ENCODE measurements at places on chromosomes 6 and 20.

DNA sequence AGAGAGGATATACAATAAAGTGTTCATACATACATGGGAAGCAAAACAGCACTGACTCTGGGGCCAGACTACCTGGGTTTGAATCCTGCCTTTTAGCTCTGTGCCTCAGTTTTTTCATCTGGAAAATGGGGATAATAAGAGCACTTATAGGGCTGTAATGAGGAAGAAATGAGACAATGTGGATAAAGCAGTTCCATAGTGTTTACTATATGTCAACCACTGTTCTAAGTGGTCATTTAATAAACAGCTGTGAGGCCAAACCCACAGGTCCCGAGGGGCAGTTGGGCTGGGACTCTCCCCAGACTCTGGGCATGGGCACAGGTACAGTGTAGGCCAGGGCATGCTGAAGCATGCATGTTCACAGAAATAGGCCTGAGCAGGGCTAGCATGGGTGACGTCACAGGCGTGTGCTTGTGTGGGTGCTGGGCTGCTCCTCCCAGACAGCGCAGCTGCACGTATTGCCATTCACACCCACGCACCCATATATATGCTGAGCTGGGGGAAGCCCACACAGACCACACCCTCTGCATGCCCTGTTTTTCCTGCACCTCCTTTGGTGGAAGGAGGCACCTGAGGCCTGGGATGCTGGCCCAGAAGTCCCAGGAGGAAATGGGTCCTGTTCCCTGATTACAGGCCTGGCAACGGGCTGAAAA lies 3.5 kb upstream of the PLCG1 start:
- peak; percentile 81 for DNase-seq

GRCh38 chr20:33076662-33077372 lies 2.6 kb upstream of the BPIFB4 start:
- no peak for DNase-seq

- no peak for DNase-seq
Measured at GRCh38 chr6:166815629-166816028, 140.7 kb downstream of the RNASET2 start.

- DNase-seq: no peak
Measured at GRCh38 chr6:9404351-9405146, 969.2 kb upstream of the SLC35B3 start.

GRCh38 chr6:27156874-27157458 lies 90.5 kb upstream of the PRSS16 start:
- DNase-seq: no peak

DNA sequence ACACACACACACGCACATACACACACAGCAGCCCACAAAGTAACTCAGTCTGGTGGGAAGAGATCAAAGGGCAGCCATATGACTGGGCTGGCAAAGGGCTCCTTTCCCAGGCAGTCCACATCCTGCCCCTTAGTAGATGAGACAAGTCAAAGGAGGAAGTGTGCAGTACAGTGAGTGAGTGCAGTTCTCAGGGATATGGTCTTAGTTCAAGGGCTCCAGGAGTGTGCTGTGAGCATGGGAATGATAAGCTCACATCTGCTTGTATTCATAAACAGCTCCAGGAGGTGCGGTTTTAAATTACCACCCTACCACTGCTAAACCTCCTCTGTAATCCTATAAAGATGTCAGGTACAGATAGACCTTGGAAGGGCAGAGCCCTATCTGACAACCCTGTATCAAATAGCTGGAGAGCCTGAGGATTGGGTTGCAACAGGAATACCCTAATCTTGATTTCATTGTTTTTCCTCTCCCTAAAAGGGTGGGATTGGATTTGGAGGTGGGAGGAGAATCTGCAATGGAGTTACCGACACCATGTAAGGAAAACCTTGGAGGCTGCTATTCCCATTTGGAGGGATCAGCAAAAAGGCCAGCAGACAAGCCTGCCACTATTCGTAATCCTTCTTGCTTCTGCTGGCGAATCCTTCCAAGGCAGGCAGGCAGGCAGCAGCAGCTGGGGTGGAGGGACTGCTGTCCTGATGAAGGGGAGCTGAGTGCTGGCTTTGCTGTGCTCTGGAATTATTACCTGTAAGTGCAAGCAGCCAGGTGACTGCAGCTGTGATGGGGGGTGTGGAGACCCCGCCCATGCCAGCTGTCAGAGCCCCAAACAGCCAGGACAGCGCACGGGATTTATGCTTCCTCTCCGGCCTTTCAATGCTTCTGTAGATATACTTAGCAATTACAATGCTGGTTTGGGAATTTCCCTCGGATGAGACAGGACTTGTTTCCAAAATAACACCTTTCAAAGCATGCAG lies 342.7 kb downstream of the PRL start:
- no peak for DNase-seq

DNA sequence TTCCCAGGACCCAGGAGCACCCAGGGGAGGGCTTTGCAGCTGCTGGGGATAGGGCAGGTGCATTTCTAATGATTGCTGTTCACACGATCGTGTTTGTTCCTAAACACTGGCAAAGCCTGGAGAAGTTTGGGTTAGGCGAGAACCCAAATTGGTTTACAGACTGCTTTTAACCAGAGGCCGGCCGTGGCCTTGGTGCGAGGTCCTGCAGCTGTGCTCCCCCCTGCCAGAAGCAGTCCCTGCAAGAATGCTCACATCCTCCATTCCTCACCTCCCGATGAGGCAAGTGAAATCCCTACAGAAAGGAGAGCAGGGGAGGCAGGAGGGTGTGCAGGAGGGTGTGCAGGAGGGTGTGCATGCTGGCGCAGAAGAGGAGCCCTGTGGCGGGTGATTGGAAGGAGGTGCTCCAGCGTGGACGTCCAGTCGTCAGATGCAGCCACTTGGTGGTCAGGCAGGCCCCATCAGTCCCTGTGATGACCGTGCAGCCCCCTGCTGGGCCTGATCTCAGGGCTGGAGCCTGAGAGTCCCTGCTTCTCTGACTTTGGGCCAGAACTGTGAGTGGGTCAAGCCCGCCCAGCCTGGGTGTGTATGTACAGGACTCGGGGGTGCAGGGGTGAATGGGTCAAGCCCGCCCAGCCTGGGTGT lies 55.7 kb upstream of the FRMD1 start:
- DNase-seq: no peak

DNA sequence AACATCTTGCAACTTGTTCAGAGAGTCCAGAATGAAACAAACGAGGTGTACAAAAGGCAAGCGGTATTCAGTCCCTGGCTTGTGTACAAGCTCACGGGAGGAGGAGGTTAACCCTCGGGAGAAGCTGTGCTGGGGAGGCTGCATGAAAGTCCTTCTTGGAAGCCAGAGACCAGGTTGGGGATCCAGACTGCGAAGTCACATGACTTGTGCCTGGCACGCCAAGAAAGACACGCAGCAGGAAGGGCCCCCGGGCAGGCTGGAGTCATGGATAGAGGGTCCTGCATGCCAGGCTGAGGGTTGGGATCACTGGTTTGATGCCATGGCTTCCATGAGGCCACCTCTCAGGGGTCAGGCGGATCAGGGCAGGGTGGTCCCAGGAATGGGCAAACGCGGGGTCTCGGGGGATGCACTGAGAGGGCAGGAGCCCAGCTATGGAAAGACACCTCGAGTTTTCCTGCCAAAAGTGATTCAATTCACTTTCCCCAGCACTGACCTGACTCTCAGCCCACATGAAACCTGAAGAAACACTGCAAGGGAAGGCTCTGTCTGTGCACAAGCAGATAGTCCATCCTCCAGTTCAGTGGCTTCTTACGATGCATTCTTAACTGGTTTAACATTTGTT lies 79.4 kb downstream of the DLL1 start:
- DNase-seq: no peak

- DNase-seq: no peak
Measured at GRCh38 chr6:5172897-5173474, 87.8 kb downstream of the LYRM4 start.

DNA sequence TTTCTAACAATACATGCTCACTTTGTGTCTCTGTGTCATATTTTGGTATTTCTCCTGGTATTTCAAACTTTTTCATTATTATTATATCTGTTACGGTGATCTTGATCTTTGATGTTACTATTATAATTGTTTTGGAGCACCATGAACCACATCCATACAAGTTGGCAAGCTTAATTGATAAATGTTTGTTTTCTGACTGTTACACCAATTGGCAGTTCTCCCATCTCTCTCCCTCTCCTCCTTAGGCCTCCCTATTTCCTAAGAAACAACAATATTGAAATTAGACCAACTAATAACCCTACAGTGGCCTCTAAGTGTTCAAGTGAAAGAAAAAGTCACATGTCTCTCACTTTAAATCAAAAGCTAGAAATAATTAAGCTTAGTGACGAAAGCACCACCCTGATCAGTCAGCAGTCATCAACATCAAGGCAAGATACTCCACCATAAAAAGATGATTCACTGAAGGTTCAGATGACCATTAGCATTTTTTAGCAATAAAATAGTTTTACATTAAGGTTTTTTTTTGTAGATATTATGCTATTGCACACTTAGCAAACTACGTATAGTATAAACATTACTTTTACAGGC lies 61.5 kb downstream of the IBTK start:
- DNase-seq: no peak

GRCh38 chr6:169997930-169998218 lies 246.5 kb downstream of the ERMARD start:
- DNase-seq: no peak

GRCh38 chr20:33521461-33521860 lies 31.6 kb downstream of the CBFA2T2 start:
- DNase-seq: no peak

- no peak for DNase-seq
Measured at GRCh38 chr6:33490198-33490597, 35.8 kb downstream of the ZBTB9 start.

DNA sequence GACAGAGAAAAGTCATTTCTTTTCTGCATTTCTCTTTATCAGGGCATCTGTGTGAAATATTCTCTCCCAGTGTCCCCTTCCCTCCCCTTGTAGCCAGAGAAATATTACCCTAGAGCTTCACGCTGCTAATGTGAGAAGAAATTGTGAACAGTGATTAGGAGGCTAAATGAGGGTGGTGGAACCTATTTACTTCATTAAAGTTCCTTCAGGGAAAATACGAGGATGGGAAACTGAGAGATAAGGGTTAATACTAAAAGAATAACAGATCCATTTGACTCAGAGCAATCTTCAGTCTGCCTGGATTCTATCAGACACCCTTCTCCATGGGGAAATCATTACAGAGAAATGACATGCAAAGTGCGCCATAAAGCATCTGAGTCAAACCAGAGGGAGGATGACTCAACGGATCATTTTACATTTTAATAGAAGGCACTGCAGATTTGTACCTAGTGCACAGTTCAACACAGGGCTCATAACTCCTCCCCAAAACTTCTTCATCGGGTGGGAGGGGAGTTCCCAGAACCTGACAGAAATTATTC lies 131.3 kb downstream of the GJA10 start:
- peak; percentile 31 for DNase-seq

DNA sequence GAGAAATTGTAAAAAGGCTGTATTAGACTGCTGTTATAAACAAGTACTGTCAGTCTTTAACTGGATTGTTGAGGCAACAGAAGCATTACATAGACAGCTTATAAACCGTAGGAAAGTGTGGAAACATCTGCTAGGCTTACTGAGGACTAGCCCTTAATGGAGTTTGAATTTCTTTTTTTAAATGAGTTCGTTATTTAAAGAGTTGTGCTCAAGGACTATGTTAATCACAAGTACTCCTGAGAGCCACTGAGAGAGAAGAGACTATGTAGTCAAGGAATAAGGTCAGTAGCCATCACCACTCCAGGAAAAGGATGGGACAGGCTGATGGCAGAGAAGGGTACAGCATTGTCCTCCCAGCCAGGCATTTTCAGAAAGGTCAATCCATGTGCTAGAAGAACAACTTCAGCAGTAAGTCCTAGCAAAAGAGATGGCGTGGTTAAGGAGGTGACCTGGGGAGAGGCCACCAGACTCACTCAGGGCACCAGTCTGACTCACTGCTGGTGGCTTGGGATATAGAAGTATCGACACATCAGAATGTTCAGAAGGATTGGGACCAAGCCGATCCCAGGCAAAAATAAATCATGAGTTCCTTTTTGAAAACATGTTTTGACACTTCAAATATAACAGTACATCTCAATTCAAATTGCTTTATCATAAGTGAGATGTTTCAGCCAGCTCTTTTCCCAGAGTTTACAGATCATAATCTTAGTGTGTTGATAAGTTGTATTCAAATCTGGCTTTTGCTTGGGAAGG lies 6.4 kb downstream of the RPS12 start:
- peak; percentile 12 for DNase-seq

DNA sequence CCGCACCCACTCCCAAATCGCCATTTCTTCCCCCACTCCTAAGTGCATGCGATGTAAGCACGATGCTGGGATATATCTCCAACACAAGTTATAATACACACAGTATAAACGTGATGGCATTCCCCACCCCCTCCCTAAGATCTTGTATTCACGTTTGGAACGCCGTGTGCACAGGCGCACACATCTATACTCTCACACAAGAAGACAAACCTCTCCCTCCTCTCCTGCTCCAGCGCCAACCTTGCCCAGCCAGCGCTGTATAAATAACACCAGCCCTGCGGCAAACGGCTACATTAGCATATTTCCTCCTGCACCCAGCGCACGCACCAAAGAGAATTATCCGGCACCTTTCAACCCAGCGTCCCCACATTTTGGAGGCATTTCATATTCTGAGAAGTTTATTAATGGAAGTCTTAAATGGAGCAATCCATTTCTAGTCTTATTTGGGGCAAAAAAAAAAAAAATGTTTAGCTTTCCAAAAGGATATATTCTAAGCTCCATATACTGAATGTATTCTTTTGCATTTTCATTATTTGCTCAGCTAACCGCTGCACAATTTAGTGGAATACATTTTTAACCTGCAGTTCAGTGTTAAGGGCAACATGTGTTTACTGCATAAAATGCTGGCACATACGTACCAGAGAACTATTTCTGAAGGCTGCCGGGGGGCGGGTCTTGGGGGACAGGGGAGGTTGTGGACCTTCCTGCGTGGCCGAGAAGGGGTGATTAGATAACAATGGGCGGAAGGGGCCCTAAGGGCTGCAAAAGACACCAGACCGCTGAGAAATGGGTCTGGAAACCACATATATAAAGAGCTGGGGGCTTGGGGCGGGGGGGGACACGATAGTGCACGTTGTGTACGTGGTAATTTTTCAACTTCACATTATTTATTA lies 1.1 kb upstream of the SLC22A23 start:
- peak; percentile 53 for DNase-seq

DNA sequence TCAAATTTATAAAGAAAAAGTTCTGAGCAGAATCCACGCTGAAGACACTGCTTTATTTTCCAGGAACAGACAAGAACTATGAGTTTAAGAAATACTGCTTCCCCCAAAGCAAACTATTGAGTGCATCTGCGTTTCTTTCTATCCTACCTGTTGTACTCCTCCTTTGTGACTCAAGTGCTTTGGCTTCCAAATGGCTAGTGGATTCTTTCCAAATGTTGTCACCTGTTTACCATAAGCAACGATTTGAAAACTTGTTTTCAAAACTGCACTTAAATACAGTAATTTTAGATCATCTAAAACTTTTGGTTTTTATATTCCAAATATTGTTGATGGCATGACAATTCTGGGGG lies 9.5 kb downstream of the PXDC1 start:
- DNase-seq: no peak

DNA sequence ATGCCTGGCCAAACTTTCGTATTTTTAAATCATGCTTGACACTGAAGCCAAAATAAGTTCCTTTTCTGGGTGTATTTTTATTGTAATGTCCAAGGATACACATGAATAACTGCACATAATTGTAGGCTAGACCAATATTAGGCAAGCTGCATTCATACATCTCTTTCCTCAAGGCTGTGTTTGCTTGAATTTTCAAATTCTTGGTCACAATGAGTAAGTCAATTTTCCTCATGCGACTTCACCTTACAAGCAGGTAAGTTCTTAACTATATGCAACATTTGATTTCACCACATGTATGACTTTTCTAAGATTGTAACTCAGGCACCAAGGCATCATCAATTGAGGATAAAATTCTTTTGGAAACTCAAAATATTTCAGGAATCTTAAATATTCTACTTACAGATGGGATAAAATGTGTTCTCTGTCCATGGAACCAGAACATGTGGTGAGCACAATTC lies 112.4 kb upstream of the ZNF217 start:
- no peak for DNase-seq

Data from natural killer cell (primary cell).